ENCODE measurements at places on chromosomes 1 and 21.

GRCh38 chr1:90593312-90593711 is 123.8 kb downstream of the BARHL2 start:
- DNase-seq, result no peak

DNA sequence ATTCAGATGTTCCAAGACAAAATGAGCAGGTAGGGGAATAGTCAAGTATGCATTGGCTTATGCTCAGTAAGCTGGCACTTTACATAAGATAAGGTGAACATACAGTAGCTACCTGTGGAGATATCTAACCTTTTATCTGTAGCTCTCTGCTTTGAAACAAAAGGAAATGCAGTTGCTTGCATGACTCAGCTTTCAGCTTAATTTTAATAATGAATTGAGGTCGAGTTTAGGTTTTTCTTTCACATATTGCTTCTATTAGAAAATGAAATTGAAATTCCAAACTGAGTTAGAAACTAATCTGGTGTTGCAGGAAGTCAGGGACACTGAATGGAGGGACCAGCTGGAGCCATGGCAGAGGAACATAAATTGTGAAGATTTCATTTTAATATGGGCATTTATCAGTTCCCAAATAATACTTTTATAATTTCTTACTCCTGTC is 8.3 kb downstream of the FRRS1 start:
- no peak for DNase-seq

GRCh38 chr1:55803429-55803828 is 588.3 kb upstream of the USP24 start:
- DNase-seq, result no peak

DNA sequence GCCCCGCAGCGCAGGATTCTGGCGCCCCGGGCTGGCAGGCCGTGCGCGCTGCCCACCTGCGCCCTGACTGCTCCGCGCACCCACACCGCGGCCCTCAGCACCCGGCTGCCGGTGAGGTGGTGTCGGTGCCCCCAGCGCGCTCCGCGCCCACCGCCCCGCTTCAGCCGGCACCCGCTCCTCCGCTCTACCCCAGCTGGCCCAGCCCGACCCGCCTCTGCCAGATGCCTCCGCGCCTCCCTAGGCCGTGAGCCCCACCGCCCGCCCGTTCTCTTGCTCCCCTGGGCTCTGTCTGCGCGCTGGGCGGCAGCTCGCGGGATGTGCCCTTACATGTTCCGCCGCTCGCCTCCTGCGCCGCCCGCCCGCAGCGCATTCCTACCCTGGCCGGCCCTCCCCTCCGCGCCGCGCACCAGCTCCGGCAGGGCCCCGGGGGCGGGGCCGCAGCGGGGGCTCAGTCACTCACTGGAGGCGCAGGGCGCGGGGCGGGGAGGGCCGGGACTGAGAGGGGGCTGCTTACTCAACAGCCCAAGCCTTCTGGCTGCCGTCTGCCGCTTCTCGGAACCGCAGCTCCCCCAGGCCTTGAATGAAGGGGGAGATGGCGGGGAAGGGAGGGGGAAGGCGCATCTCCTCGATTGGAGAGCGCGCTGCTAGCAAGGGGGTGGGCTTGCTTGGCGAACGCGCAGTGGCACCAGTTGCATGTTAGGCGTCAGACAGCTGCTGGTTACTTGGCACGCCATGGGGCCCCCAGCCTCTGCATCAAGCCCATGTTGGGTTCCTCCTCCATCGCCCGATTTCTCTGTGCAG is at the start of gene PHLDA3:
Gene PHLDA3, minus strand, starts transcription at position 345 of the 801 bp plus-strand sequence. CDS start 402 bp downstream, outside the sequence.
- DNase-seq, result peak; percentile 75

DNA sequence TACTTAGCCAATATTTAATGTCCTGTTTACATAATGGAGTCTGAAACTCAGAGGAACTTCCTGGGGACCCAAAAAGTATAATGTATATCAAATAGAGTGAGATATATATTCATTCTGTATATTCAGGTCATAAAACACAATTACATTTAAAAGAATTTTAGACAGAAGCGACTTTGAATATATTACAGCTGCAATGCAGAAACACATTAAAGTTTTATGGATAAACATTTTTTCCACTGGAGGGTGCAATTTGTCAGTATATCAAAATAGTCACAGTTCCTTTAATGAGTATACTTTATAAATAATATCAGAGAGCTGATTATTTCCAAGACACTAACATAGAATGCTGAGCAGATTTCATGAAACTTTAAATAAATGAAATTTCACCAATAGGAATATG is 43.9 kb upstream of the CRB1 start:
- DNase-seq, result no peak

GRCh38 chr1:101438359-101438758 is 201.5 kb downstream of the S1PR1 start:
- DNase-seq, result peak; percentile 9

DNA sequence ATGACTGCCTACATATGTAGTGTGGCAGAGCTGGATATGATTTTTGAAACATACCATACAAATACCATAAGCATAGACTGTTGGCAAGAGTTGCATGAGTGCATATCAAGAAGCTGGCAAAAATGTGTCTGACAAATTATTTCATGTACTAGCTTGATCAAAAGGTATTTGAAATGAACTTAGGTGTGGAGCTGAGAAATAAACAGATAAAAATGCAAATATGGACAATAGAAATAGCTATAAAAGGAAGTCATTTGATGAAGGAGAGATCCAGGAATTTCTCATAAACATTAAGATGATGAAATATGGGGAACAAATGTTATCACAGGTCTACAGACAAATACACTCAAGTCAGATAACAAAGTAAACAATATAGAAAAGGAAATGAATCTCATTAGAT is 609.1 kb downstream of the PTPRC start:
- no peak for DNase-seq

- no peak for DNase-seq
Measured at GRCh38 chr1:212562771-212563170, 45.8 kb upstream of the ATF3 start.

DNA sequence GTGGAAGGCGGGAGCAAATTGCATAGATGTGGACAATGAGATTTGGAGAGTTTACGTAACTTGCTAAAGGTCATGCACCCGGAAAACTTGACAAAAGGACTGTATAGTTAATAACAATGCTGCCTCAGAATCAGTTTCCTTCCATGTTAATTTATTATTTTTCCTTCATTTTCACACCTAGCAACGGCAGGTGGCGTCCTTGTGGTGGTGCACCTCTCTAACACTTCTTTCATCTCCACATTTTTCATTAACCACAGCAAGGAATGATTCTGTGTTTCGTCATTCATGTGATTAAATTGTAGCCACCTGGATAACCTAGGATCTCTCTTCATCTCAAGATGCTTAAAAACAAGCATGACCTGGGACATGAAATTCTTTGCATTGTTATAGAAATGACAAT is 2133.0 kb downstream of the NCAM2 start:
- peak; percentile 81 for DNase-seq

GRCh38 chr1:42173961-42174735 is 9.6 kb upstream of the GUCA2A start:
- DNase-seq, result no peak

DNA sequence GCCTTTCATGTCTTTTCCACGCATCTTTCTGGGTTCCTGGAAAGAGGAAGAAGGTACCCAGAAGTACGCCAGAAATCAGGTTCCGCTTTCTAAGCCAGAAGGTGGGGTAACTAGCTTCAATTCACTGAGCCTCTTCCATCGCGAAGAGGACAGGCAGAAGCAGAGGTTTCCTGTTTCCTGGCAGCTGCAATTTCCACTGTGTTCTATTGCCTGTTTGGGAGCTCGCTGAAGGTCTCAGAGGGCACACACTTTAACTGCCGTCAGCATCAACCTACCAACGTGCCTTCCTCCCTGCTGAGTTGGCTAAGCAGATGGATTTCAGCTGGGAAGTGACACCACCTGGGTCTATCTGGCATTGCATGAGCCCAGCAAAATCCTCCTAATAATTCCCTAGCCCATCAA is 10.0 kb downstream of the NCF2 start:
- DNase-seq, result peak; percentile 74

GRCh38 chr1:201748335-201748734 is 80.6 kb upstream of the IPO9 start:
- no peak for DNase-seq

- DNase-seq, result no peak
Measured at GRCh38 chr1:53470155-53470554, 11.0 kb downstream of the DMRTB1 start.

DNA sequence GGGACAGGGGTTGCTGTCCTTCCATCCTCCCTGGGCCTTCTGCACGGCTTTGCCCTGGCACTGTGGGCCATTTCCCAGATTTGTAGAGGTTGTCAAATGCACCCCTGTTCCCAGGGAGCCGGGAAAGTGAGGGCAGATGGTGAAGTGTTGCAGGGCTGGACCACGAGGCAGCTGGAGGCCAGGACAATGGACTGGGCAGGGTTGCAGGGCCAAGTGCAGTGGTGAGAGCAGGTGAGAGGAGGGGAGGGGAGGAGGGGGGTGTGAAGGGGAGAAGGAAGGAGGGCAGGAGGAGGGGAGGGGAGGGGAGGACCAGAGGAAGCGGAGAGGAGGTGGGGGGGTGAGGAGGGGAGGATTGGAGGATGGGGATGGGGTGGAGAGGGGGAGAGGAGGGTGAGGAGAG is 443.9 kb downstream of the CAMTA1 start:
- no peak for DNase-seq

DNA sequence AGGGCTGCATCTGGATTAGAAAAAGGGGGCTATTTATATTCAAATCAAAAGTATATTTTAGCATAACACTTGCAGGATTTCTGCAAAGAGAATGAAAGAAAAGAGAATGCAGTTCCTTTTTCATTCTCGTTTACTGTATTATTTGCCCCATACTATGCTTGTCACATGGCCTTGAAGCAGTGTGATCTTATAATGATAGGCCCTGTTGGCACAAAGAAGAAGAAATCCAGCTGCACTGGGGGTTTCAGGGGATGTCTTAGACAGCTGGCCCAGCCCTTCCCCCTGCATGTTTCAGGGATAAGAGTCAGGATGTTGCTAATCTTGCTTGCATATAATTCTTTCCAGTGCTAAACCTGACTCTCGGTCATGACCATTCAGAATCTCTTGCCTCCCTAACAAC is 369.5 kb downstream of the SEC16B start:
- no peak for DNase-seq

- DNase-seq, result peak; percentile 4
Measured at GRCh38 chr1:216456682-216457081, 33.4 kb upstream of the USH2A start.
